ENCODE measurements at places on chromosomes 3 and 15.

DNA sequence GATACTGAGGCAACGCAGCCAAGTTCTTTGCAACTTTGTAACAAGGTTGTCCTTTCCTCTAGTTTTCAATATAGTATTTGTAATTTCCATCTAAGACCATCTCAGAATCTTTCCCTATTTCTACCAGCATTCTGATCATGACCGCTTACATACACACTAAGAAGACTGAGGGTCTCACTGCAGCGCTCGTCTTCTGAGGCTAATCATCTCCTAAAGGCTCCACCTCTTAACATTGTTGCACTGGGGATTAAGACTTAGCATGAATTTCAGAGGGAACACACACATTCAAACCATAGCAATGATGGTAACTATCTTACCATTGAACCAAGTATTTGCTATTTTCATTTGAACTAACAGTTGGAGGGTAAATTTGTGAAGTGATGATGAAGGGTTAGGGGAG lies 463.3 kb upstream of the CCDC54 start:
- no peak for DNase-seq

DNA sequence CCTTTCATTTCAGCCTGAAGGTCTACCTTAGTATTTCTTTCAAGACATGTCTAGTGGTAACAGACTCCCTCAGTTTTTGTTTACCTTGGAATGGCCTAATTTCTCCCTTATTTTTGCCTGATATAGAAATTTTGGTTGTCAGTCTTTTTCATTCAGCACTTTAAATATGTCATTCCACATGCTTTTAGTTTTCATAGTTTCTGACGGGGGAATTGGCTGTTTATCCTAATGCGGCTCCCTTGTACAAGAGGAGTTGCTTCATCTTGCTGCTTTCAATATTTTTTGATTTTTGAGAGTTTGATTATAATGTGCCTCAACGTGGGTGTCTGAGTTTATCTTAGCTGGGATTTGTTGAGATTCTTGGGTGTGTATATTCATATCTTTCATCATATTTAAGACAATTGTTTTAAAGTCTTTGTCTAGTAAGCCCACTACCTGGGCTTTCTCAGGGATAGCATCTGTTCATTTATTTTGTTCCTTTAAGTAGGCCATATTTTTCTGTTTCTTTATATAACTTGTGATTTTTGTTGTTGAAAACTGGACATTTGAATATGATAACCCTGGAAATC lies 51.1 kb upstream of the PYDC2 start:
- no peak for DNase-seq

DNA sequence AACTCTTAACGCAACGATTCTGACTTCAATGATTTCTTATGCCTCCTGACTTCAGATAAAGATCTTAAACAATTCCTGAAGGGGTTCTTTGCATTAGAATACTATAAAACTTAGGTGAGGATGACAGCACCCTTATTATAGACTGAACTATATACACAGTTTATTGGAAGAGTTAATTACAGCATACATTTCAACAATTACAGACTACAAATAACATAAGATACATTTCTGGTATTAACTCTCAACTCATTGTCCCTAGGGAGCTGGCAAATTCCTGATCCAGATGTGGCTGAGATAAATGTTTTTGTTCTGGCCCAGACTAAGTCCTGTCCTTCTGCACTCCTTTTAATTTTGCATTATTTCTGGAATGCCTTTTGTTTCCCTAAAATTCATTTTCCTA lies 155.5 kb upstream of the TMC3 start:
- no peak for DNase-seq

GRCh38 chr3:13461169-13462124 lies 18.7 kb upstream of the HDAC11 start:
- no peak for DNase-seq

DNA sequence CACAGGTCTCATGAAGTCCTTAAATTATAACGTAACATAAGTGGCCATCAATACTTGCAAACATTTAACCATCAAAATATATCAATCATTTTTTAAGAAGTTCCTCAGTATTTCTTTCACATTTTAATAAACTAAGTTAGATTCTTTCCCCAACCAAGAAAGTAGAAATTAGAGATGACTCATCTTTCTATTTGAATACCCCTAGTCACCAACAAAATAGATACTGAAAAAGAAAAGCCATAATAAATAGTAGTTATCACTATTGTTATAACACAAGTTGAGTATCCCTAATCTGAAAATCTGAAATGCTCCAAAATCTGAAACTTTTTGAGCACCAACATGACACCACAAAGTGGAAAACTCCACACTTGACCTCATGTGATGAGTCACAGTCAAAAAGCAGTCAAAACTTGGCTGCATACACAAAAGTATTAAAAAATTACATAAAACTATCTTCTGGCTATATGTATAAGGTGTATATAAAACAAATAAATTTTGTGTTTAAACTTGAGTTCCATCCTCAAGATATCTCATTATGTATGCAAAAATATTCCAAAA lies 3.7 kb downstream of the SHQ1 start:
- no peak for DNase-seq

DNA sequence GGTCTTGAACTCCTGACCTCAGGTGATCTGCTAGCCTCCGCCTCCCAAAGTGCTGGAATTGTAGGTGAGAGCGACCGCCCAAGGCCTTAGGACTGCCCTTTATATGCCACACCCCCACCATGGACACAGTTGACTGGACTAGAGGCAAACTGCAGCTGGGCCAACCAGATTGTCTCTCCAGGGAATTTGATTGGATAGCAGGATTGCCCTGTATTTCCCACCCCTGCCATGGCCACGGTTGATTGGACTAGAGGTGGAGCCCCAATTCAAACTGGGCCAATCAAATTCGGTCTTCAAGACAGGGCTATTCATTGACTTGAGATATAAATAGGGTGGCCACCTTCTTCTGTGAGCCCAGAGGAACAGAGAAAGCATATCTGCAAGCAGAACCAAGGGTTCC lies 6.9 kb upstream of the CLPX start:
- DNase-seq = no peak

DNA sequence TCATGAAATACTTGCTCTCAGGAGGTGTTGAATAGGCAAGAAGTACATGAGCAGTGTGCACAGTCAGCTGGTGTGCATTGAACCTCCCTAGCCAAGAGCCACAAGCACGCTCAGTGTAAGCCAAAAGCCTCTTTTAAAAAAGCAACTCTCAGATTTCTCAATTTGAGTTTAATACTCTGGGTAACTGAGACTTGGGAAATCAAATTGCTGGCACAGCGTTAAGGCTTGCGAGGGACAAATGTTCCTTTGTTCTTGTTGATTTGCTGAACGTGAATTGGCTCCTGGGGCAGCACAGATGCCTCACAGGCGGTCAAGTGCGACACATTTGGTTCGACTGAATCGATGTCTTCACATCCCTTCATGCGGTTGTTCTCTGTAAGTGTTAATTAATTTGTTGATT lies at the start of gene FAM240A:
Gene FAM240A, plus strand, starts transcription at position 202 of the 400 bp plus-strand sequence. Its CDS starts 159 bp downstream, at position 361.
- peak; percentile 30 for DNase-seq

- no peak for DNase-seq
These were observed 33.0 kb downstream of the CHDH start for GRCh38 chr3:53813229-53813628.

DNA sequence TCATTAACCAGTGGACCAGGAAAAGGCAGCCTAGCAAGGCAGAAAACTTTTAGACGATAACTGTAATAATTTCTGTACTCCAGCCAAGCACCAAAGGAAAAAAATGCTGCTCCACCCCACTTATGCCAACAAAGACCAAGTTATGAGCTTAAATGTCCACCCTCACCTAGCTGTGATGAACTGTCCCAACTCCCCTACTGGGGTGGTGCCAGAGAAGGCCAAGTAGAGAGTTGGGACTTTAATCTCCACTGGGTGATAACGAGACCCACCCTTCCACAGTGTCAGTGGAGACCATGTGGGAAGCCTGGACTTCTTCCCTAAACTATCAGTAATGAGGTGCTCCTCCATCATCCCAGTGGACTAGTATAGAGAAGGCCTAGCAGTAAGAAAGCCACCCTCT lies 33.8 kb upstream of the COPB2 start:
- DNase-seq = no peak

GRCh38 chr3:152613851-152614250 lies 221.1 kb upstream of the P2RY1 start:
- no peak for DNase-seq

- no peak for DNase-seq
These were observed 615.1 kb upstream of the KCNMB2 start for GRCh38 chr3:177921153-177921552.

GRCh38 chr15:87731630-87732029 lies 524.9 kb downstream of the NTRK3 start:
- no peak for DNase-seq

GRCh38 chr15:78417754-78418630 lies 20.0 kb upstream of the IREB2 start:
- no peak for DNase-seq

DNA sequence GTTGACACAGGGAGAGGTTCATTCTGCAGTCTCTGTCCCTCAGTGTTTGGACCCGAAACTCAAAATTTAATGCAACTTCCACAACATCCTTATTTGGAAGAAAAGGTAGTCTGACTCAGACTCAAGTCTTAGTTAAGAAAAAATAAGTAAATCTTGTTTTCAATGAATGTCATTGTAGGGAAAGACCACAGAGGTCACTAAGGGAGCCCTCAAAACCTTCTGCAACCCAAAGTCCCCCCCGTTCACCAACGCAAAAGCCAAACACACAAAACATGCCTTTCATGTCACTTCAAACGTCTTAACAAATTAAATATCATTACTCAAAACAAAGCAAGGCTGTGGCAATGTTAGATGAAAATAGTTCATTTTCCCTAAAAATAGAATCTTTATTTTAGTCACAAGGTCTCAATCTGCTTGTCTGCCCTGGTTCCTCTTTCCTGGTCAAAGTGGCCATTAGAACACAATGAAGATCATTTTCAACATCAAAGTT lies 20.9 kb upstream of the SSUH2 start:
- no peak for DNase-seq

GRCh38 chr3:44969154-44969827 lies 6.7 kb downstream of the ZDHHC3 start:
- DNase-seq = no peak

DNA sequence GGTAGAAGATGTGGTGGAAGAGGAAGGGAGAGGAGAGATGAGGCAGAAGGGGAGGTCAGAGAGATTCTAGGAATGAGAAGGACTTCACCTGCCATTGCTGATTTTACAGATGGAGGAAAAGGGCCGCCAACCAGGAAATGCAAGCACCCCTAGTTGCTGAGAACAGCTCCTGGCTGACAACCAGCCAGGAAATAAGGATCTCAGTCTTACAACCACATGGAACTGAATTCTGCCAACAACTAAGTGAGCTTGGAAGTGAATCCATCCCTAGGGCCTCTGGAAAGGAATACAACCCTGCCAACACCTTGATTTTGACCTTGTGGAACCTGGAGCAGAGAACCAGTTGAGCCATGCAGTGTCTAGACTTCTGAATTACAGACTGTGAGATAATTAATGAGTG lies 86.6 kb downstream of the EDEM1 start:
- no peak for DNase-seq

- no peak for DNase-seq
These were observed 179.9 kb downstream of the ZIC1 start for GRCh38 chr3:147589016-147589415.

- DNase-seq = no peak
These were observed 51.9 kb upstream of the KLF13 start for GRCh38 chr15:31274496-31275330.

DNA sequence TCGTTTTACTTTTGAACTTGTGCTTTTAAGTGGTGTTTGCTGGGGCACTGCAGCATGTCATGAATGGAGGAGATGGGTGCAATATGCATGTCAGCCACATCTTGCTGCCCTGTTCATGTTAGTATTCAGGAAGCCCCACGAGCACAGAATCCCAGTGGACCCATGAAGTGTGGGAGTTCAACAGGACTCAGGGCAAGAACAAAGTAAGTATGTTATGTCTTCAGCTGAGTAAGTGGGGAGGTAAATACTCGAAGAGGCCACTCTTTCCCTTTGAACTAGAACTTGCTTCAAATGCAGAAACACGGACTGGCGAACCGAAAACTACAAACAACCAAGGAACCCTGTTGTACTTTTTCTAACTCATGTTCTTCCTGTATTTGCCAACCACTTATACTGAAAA lies 23.4 kb downstream of the SOX14 start:
- DNase-seq = no peak

GRCh38 chr15:49458145-49458544 lies 35.1 kb downstream of the FGF7 start:
- no peak for DNase-seq

DNA sequence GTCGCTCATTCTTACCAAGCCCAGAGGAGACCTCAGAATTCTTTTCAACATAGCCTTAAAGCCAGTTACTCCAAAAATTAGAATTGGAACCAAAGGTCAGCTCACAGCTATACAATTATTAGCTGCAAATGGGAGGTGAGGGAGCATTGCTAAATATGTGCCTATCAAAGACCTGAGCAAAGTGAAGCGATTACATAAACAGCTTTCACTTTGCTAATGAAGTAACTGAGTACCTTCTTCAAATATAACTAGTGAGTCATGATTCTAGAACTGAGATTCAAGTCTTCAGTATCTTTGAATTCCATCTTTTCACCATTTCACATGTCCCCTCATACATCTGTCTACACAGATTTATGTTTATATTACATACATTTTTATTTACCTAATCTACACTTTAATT lies 122.6 kb downstream of the P2RY1 start:
- no peak for DNase-seq

GRCh38 chr3:116033516-116033915 lies 410.2 kb downstream of the GAP43 start:
- DNase-seq = no peak

GRCh38 chr15:57321485-57321884 lies 54.8 kb upstream of the CGNL1 start:
- DNase-seq = no peak

- no peak for DNase-seq
These were observed 66.4 kb downstream of the BCHE start for GRCh38 chr3:165770781-165771180.

All from posterior cingulate gyrus (tissue), 11 donors.